ENCODE measurements at places on chromosomes 3 and 15.
A peak's percentile ranks its signal among the peaks of the same experiment; 100 is the strongest.

GRCh38 chr3:43024181-43024885, 45.2 kb downstream of the GASK1A start:
- H3K4me3 ChIP-seq, result no peak overlapping the region
- DNase-seq, result no peak
- no peak overlapping the region for H3K27ac ChIP-seq

DNA sequence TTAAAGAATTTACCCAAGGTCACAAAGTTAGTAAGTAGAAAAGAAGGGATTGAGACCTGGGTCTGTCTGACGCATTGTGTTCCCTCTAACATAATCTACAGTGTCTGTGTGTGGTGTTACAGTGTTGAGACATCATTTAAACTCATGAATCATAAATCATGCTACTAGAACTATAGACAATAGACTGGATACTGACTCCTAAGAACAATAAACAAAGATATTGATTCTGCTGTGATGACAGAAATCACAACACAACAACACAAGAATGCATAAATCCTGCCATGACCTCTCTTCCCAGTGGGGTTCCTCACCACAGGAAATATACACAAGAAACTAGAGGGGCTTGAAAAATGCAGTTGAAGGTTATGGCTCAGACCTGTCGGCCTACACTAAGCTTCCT, 44.3 kb downstream of the TRIM69 start:
- no peak overlapping the region for H3K4me3 ChIP-seq
- H3K27me3 ChIP-seq, result no peaks in the 10 kb centered on the region
- no peaks in the 10 kb centered on the region for H3K36me3 ChIP-seq
- H3K27ac ChIP-seq, result no peak overlapping the region
- peaks cover 6% of the 10 kb centered on the region for H3K4me1 ChIP-seq

DNA sequence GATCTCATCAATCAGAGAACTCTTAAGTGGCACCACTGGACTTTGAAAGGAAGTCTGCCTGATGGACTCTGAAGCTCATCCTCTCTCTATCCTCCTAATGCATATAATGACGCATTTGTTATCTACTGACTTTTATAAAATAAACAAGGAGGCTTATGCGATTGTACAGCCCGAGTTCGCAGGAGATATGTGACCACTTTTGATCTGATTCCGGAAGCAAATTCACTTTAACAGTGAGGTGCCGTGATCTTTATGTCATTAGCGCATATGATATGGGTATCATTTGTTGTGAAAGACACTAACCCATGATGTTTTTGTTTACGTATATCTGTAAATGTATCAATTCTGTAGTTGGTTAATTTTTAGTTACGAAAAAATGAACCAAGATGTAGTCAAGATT, 427 bp upstream of the RNF111 start:
- H3K4me3 ChIP-seq, result peak overlapping the region; percentile 87
- H3K27me3 ChIP-seq, result no peaks in the 10 kb centered on the region
- H3K36me3 ChIP-seq, result no peaks in the 10 kb centered on the region
- DNase-seq, result no peak
- peaks cover 12% of the 10 kb centered on the region for H3K4me1 ChIP-seq

- no peak overlapping the region for H3K4me3 ChIP-seq
- H3K4me1 ChIP-seq, result no peaks in the 10 kb centered on the region
- H3K36me3 ChIP-seq, result no peaks in the 10 kb centered on the region
- DNase-seq, result peak; percentile 13
- H3K27ac ChIP-seq, result no peak overlapping the region
These were observed 646.0 kb downstream of the TUSC7 start for GRCh38 chr3:117355566-117355965.

- H3K27ac ChIP-seq, result no peak overlapping the region
- no peak overlapping the region for H3K4me3 ChIP-seq
- no peaks in the 10 kb centered on the region for H3K27me3 ChIP-seq
- no peaks in the 10 kb centered on the region for H3K36me3 ChIP-seq
- no peak for DNase-seq
These were observed 124.4 kb downstream of the B3GALNT1 start for GRCh38 chr3:160980740-160981139.

- H3K27me3 ChIP-seq, result no peaks in the 10 kb centered on the region
- no peak overlapping the region for H3K27ac ChIP-seq
These were observed 588.3 kb upstream of the NAALADL2 start for GRCh38 chr3:174270841-174271240.

DNA sequence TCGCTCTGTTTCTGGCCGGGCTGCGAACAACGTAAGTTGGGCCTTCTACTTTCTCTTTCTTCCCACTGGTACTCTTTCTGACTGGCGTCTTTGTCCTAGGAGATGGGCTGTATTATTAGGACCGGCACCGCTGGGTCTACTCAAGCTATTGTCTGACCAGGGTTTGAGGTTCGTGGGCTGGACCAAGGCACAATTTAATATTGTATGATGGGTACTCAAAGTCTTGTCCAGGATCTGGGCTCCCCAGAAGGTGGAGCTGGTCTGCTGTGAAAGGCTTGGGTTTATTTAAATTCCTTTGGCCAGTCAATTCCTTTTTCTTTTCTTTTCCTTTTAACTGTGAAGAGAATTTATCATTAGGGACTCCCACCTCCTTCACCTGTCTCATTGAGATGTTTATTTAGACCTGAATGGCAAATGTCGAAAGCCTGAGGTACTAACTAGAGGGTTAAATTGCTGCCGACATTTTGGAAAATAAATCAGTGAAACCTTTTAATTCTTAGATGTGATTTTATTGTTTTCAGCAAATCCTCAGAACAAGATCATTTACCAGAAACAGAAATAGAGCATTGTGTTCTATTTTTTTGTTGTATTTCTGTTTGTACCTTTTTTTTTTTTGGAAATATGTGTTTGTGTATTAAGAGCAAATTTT, 410 bp downstream of the LRRC49 start:
- no peaks in the 10 kb centered on the region for H3K27me3 ChIP-seq
- no peaks in the 10 kb centered on the region for H3K36me3 ChIP-seq
- H3K4me3 ChIP-seq, result peak overlapping the region; percentile 82
- peaks cover 15% of the 10 kb centered on the region for H3K4me1 ChIP-seq
- no peak for DNase-seq

GRCh38 chr3:34851137-34851536, 788.2 kb upstream of the ARPP21 start:
- no peaks in the 10 kb centered on the region for H3K27me3 ChIP-seq
- H3K4me3 ChIP-seq, result no peak overlapping the region
- H3K27ac ChIP-seq, result no peak overlapping the region
- DNase-seq, result no peak
- H3K36me3 ChIP-seq, result no peaks in the 10 kb centered on the region
- no peaks in the 10 kb centered on the region for H3K4me1 ChIP-seq

GRCh38 chr15:92051716-92052115, 198.2 kb downstream of the SLCO3A1 start:
- H3K27me3 ChIP-seq, result no peaks in the 10 kb centered on the region
- H3K36me3 ChIP-seq, result no peaks in the 10 kb centered on the region
- DNase-seq, result no peak
- no peak overlapping the region for H3K27ac ChIP-seq
- H3K4me3 ChIP-seq, result no peak overlapping the region
- H3K4me1 ChIP-seq, result peaks cover 5% of the 10 kb centered on the region
